ENCODE measurements at places on chromosomes 1 and 21. TPM values are rescaled to one million over a fixed set of nuclear protein-coding genes. Genes with fewer than 3 reads are reported as not detected.

DNA sequence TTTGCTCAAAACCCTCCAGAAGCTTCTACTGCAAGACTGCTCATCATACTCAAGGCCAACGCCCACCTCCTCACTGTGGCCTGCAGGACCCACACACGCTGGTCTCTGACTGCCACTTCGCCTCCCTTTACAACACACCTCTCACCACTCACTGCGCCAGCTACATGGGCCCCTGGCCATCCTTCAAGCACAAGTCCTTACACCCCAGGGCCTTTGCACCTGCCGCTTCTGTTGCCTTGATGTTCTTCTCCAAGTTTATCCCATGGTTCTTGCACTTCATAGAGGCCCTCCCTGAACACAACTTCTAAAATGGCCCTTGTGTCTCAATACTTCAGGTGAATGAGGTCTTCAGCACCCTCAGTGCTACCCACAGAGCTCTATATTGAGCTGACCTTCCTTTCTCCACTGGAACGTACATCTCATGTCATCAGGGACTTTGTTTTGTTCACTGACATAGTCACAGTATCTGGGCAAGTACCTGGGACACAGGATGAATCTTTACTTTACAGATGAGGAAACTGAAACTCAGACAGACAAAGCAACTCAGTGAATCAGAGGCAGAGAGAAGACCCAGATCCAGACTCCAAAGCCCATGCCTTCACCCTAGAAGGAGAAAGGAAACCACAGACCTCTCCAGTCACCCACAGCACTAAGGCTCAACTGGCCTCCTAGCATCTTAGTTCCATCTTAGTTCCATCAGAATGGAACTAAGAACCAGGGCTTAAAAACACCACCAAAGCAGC, 34.7 kb upstream of the CLSTN1 start:
- DNase-seq = no peak

DNA sequence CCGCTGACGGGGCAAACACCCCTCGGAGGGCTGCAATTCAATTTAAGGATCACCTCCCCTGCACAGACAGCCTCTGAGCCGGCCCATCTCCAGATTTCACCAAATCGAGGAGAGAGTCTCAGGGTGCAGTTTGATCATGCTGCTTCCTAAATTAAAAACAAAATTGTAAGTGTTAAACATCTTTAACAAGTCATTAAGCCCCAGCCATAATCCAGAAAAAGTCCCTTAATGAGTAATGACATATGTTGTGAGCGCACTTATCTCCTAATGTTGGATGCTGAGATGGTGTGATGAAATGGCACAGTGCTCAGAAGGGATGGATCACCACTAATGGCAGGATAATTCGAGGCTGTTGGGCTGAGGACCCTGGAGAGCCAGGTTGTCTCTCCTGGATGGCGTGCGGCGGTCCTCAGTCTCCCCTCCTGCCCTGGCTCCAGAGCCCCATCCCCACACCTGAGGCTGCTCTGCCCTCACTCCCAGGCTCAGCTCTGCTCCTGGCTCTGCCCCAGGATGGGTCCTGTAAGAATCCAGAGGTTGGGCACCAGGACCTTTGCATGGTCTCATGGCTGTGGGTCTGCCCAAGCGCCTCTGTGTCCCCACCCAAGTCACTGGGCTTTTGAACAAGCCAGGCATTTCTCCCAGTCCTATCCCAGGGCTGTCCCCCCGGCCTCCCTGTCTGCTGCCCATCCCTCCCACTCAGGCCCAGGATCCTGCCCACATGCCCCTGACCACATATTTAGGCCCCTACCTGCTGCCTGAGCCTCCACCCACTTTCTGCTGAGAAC, 224.4 kb upstream of the POU3F1 start:
- DNase-seq = no peak

DNA sequence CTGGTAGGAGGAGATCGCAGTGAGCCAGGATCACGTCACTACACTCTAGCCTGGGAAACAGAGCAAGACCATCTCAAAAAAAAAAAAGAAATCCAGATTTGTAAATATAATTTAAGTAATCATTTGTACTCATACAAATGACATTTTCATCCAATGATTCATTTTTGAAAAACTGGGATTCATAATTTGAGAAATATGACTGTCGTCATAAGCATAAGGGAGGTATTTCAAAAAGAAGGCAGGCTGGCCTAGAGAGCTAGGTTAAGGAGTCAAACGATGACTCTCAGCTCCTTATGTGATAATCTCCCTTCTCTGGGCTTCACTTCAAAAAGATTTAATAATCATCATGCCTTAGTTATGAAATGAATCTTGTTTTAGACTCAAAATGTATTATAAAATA, 2.3 kb downstream of the GART start:
- DNase-seq = no peak

- DNase-seq = peak; percentile 29
Measured at GRCh38 chr1:67214420-67215174, 48.3 kb downstream of the IL23R start.

DNA sequence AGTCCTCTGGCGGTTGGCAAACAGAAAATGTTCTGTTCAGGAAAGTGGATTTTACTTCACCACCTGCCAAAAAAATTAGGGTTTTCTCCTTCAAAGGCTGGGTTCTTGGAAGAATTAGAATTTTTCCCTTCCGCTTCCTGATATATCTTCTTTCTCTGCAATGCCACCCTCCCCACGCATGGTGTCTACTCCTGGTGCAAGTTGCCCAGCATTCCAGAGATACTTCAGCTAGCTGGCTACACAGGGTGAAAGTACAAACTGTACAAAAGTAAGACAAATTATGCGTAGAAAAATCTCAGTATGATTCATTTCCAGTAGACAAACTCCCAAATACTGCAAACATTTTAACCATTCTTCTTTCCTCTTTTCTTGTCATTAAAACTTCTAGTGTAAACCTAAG, 430.1 kb upstream of the ESRRG start:
- no peak for DNase-seq

DNA sequence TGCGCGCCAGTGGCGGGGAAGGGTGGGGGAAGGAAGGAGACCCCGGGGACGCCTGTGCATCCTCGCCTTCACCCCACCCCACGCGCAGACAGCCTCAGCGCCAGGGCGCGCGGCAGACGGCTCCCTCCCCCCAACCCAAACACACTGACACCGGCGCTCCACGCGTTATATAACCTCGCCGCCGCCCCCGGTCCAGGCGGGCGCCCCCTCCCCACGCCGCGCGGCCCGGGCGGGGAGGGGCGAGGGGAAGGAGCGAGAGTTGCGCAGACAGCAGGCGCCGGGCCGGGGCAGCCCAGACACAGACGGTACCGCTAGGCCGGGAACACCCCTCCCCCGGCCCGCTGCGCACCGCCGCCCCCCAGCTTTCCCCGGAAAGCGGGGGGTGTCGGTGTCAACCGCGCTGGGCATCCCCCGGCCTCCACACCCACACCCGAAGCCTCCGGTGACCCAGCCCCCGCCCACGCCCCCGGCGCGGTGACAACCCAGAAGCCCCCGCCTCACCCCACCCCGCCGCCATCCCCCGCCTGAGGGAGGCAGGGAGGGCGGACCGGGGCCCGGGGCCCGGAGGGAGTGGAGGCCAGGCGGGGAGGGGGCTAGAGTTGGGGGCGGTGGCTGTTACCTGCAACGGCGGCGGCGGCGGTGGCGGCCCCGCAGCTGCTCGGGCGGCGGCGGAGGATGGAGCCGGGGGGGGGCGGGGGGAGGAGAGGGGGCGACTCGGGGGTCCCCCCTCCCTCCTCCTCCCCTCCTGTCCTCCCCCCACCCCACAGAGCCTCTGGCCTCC, 432 bp downstream of the AKT3 start:
- peak; percentile 41 for DNase-seq

DNA sequence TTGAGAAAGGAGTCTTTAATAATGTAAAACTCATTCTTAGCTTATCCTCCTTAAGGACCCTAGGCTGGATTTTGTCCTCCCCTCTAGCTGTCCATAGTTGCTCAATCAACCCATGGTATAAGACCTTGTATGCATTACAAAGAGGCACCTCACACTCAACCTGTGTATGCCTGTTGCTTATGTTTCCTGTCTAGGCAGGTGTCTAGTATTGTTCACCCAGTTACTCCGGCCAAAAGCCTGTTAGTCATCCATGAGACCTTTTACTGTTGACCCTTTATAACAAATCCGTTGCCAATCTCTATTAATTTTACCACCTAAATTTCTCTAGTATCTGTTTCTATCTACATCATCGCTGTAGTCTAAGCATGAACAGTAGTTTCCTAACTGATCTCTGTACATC, 3.7 kb downstream of the LYPLAL1 start:
- no peak for DNase-seq

DNA sequence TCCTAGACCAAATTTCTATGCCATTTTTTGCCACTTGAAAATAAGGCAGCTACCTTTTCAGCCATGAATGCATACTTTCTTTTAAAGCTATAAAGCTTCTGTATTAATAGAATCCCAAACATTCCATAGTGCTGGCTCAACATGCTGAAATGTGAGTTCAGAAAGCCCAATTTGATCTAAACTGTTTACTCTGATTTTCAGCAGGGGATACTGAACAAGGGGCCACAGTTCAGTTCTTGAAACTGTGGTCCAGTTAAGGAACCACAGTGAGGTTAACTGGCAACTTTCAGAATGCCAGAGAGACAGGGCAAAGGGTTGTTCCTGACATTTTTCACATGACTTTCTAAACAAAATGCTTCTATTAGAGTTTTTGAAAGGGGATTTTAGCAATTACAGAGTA, 85.7 kb upstream of the COL11A1 start:
- no peak for DNase-seq

DNA sequence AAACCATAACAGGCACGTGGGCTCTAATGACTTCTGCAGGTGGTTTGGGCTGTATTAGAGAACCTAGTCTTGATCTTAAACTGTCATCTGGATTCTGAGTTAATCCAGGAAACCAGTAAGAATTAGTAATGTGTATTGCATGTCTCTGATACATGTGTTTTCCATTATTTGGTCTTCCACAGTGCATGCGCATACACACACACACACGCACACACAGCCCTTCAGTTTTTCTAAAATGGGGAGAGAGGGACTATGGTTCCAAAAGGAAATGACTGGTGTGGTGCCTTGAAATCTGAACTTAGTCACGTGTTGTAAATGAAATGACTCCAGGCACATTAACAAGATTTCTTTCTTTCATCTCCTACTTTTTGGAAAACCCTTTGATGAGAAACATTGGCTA, 67.6 kb downstream of the OLFML2B start:
- DNase-seq = no peak

CD101 gene
- 0.40 TPM for total RNA-seq

INSRR gene
- not detected for total RNA-seq

KCNT2 gene
- 0.80 TPM for total RNA-seq

KRTAP22-2 gene
- total RNA-seq = not detected

HCRTR1 gene
- total RNA-seq = not detected
